ENCODE measurements at places on chromosomes 16 and 17. TPM values are rescaled to one million over a fixed set of nuclear protein-coding genes. Genes with fewer than 3 reads are reported as not detected.
A peak's percentile ranks its signal among the peaks of the same experiment; 100 is the strongest.

DNA sequence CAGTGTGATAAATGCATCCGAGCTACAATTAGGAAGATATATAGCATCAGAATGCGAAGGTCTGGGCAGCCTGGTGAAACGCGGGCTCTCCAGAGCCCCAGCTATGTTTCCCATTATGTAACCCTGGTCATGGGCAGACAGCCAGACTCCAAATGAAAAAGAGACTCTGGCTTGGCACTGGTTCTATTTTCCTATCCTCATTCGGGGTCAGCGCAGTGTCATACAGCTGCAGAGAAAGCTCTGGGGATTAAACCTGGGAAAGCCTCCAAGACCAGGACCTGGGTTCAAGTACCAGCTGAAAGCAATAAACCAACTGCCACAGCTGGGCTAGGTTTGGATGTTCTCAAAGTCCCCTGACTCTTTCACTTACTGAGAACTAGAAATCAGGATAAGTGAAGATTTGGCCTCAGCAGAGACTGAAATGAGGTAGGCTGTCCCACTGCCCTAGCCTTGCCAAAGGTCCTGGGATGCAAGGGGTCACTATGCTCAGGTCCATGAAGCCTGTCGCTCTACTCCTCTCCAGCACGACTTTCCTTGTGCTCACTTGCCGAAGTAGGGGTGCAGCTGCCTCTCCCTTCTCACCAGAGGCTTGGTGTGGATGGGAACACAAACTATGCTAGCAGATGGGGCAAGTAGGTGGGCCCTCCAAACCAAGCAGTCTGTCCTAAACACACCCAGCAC is 123.8 kb downstream of the SMG6 start:
- H3K4me3 ChIP-seq: no peak overlapping the region
- peak; percentile 63 for DNase-seq
- peaks cover 73% of the 10 kb centered on the region for H3K4me1 ChIP-seq
- no peaks in the 10 kb centered on the region for H3K27me3 ChIP-seq
- peaks cover 8% of the 10 kb centered on the region for H3K36me3 ChIP-seq
- H3K27ac ChIP-seq: no peak overlapping the region

GRCh38 chr17:28865946-28866752 is 11.3 kb downstream of the ERAL1 start:
- DNase-seq: no peak
- peaks cover 13% of the 10 kb centered on the region for H3K4me1 ChIP-seq
- peaks cover 5% of the 10 kb centered on the region for H3K36me3 ChIP-seq
- no peak overlapping the region for H3K4me3 ChIP-seq
- H3K27me3 ChIP-seq: no peaks in the 10 kb centered on the region

GRCh38 chr17:197352-197751 is 15.9 kb upstream of the DOC2B start:
- DNase-seq: no peak
- no peak overlapping the region for H3K27ac ChIP-seq
- no peaks in the 10 kb centered on the region for H3K4me1 ChIP-seq
- H3K27me3 ChIP-seq: no peaks in the 10 kb centered on the region

The HP gene
- 0.91 TPM for total RNA-seq

The TMEM92 gene
- total RNA-seq: not detected

- H3K27ac ChIP-seq: no peak overlapping the region
- no peak for DNase-seq
- H3K4me1 ChIP-seq: no peaks in the 10 kb centered on the region
- peaks cover 58% of the 10 kb centered on the region for H3K36me3 ChIP-seq
- no peak overlapping the region for H3K4me3 ChIP-seq
- no peaks in the 10 kb centered on the region for H3K27me3 ChIP-seq
Observed at GRCh38 chr17:81231766-81232581, 6.9 kb downstream of the TEPSIN start.

The GCGR gene
- not detected for total RNA-seq

DNA sequence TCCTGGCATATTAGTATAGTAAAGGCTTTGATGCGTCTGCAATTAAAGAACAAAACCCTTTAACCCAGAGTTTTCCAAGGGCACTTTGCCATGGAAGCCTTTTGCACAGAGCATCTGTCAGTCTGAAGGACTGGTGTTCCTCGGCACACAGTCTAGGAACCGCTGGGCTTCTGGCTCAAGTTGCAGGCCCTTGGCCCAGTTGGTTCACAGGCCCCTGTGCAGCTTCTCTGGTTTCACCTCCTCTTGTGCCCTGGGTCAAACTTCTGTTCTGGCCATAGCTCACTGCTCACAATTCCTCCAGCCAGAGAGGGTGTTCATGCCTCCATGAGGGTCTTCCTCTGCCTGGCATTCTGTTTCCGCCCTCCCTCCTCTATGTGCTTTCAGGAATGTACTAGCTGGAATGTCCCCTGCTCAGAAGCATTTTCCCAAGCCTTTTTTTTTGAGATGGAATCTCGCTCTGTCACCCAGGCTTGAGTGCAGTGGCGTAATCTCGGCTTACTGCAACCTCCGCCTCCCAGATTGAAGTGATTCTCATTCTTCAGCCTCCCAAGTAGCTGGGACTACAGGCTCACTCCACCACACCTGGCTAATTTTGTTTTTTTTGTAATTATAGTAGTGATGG is 34.5 kb upstream of the TEX2 start:
- no peaks in the 10 kb centered on the region for H3K36me3 ChIP-seq
- H3K27ac ChIP-seq: no peak overlapping the region
- no peak for DNase-seq
- peaks cover 6% of the 10 kb centered on the region for H3K4me1 ChIP-seq
- H3K27me3 ChIP-seq: peaks cover 3% of the 10 kb centered on the region
- H3K4me3 ChIP-seq: no peak overlapping the region

GRCh38 chr17:4004517-4005295 is 40.5 kb upstream of the ATP2A3 start:
- no peak overlapping the region for H3K4me3 ChIP-seq
- H3K36me3 ChIP-seq: peaks cover 44% of the 10 kb centered on the region
- no peak overlapping the region for H3K27ac ChIP-seq
- peaks cover 14% of the 10 kb centered on the region for H3K4me1 ChIP-seq
- DNase-seq: peak; percentile 25
- H3K27me3 ChIP-seq: no peaks in the 10 kb centered on the region

Data from SJSA1 (cell line).